Epithelial cell of prostate (primary cell): ENCODE measurements at places on chromosomes 12 and 14.

- DNase-seq = no peak
Measured at GRCh38 chr12:59317598-59317997, 278.2 kb upstream of the SLC16A7 start.

DNA sequence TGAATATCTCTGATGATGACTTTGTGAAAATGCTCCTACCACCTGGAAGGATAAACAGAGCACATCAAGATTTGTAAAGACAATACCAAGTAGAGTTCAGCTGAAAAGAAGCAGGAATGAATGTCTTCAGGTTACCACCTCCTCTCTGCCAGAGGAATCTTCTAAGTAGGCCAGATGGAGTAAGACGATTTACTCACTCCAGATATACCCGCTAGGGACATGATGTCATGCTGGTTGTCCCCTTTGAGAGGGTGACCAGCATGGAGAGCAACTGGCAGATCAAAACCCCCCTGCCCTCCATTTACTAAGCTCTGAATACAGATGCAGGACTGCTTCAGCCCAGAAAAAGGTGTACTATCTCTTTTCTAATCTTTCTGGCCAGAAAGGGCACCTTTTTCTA is 39.3 kb upstream of the HSPB8 start:
- DNase-seq = no peak

DNA sequence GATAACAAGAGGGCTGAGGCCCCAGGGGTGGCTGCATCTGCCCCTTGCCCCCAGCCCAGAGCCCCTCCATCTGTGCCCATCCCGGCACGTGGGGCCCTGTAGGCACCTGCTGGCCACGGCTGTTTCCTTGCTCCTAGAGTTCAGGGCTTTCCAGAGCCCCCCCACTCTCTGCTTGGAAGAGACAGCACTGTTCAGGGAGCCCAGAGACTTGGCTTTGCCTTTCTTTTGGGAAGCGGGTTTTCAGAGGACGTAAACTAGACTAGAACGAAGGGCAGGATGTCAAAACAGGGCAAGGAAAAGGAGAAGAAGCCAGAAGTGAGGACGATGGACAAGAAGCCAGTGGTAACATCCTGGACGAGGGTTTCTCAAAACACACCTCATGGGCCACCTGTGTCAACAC is 163.3 kb upstream of the LHX5 start:
- no peak for DNase-seq

DNA sequence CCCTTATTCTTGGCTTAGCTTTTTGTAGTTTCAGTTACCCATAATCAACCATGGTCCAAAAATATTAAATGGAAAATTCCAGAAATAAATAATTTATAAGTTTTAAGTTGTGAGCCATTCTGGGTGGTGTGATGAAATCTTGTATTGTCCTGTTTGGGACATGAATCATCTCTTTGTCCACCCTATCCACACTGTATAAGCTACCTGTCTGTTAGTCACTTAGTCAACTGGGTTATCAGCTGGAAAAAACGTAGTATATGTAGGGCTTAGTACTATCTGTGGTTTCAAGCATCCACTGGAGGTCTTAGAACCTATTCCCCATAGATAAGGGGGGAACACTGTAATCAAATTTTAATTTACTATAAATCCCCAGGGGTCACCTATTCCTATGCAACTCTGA is 52.7 kb downstream of the NKX2-1 start:
- no peak for DNase-seq

DNA sequence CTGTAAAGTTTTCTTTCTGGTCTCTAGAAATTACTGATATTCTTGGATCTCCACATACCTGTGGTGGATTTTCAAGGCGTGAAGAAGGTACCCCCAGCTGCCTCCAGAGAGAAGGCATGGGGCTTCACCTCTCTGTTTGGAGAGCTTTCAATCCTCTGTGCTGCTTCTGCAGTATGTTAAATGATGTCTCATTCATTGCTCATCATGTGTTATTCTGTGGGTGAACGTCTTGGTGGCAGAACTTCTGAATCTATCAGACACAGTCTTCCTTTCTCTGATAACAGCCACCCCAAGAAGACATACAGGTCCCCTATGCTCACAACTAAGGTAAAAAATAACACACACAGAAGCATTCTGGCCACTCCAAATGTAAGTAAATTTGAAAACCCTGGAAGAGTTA is 221.3 kb upstream of the TMEM260 start:
- no peak for DNase-seq
